Activated CD4-positive, alpha-beta T cell treated with anti-CD3 and anti-CD28 coated beads, Interleukin-2, amount 10 ng/mL, durations not matched to agents 7 days and 5 days (primary cell): ENCODE measurements at places on chromosomes 7 and 10. TPM values are rescaled to one million over a fixed set of nuclear protein-coding genes. Genes with fewer than 3 reads are reported as not detected.

GRCh38 chr7:21169667-21170580 lies 258.0 kb upstream of the SP4 start:
- H3K4me3 ChIP-seq = no peak overlapping the region
- peaks cover 54% of the 10 kb centered on the region for H3K27me3 ChIP-seq
- H3K36me3 ChIP-seq = no peaks in the 10 kb centered on the region
- DNase-seq = no peak

DNA sequence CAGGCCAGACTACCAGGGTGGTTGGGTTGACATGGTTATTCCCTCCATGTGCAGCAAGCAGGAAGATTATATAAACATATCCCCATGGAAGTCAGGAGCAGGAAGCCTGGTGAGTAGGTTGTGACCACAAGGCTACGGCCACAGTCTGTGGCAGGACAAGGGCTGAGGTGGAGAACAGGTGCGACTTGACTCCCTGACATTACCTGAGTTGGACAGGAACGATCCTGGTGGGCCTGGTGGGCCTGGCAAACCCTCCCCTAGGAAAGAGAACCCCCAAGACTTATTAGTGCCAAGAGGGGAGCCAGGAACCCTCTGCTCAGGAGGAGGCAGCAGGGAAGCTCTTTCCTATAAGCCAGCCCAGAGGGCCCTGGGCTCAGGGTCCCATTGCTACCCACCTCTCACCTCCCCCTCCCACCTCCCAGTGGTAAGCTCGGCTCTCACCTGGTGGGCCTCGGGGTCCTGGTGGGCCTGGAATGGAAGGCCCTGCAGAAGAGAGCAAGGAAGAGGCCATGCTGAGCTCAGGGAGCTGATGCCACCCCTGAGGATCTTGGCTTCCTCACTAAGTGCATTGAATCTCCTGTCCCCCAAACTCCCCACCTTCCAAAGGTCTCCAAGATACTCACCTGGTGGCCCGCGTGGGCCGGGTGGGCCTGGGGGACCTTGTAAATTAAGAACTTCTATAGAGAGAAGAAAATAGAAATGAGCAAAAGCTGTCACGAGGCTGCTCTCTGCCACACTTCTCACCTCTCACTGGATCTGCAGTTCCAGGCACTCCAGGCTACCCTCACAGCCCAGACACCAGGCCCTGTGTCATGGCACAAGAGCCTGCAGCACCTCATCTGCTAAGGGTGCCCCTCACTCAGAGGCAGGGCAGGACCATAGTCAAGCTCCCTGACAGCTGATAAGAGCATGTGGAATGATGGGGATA lies 44.6 kb downstream of the COL17A1 start:
- no peak for DNase-seq
- no peaks in the 10 kb centered on the region for H3K4me1 ChIP-seq
- no peaks in the 10 kb centered on the region for H3K27me3 ChIP-seq
- H3K4me3 ChIP-seq = no peak overlapping the region
- no peak overlapping the region for H3K27ac ChIP-seq

The MOGAT3 gene
- total RNA-seq = not detected

DNA sequence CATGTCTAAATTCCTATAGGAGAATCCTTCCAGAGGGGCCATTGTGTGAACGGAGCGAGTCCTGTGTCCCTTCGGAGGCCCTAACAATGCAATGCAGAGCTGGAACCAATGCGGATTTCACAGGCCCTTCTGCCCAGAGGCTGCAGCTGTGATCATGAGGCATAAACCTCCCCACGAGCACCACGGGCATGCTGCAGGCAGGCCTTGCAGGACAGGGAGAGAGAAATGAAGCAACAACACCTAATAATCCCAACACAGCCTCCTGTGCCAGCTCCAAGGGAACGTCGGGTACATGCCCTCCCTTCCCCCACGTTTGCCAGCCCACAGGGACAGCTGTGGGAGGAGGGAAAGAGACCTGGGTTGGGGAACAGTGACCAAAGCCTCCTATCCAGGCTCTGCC lies 74.4 kb downstream of the TNS3 start:
- H3K27ac ChIP-seq = no peak overlapping the region
- H3K36me3 ChIP-seq = no peaks in the 10 kb centered on the region
- H3K27me3 ChIP-seq = no peaks in the 10 kb centered on the region
- H3K4me1 ChIP-seq = no peaks in the 10 kb centered on the region
- no peak for DNase-seq

DNA sequence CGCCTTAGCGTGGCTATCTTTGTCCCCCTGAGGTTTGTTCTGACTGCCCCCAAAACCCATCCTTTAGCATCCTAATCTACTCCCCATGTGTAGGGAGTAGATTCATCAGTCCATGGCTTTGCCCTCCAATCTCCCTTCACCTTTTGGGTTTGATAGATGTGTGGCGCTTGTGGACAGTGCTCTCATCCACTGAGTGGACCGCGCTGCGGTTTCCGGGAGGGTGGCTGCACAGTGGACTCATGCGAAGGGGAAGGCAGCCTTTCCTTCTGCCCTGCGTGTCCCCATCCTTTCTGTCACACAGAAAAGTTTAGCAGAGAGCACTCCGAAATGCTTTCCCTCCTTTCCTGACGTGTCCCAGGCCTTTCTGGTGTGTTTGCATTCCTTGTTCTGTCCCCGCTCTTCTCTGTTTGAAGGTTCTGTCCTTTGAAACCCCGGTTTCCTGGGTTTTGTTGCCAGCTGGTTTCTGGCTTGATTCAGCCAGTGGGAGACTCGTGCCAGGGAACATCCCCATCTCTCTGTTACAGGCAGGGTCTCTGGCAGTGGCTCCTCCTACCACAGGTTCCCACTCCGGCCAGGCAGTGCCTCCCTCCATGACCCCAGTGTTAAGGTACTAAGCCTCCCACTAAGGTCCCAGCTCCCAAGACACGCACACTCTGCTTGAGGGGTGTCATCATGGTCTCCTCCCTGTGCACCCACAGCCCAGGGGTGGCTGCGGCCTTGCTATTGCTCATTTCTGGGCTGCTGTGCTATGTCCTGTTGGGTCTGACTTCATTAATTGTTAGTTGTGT lies 547.7 kb upstream of the DPP6 start:
- DNase-seq = no peak
- H3K27me3 ChIP-seq = no peaks in the 10 kb centered on the region
- no peak overlapping the region for H3K27ac ChIP-seq
- H3K4me3 ChIP-seq = no peak overlapping the region

DNA sequence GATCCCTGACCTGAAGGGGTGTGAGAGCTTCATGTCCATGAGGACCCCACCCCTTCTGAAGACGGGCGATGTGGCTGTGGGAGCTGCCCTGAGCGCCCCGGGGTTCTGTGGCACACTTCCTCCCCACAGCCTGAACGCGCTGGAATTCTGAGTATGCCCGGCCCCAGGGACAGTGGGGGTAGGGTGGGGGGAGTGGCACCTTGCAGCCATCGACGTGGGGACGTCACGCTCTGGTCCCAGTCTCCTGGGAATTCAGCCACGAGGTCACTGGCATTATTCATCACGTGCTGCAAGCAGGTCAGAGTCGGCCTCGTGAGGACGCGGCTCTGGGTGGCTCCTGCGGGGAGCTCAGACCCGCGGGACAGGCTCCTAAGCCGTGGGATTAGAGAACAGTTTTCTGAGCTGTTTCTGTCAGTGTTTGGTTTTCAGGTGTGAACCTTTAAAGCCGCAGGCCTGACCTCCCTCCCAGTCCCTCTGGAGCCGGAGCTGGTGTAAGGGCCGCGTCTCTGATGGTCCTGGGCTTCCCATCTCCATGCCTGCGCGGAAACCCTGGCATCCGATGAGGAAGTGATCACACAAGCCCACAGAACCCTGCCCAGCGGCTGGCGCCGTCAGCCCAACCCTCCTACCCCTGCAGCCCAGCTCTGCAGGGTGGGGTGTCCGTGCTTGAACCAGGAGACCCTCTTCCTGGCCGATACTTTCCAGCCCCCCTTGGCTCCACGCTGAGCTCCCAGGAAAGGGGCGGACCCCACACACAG lies 16.1 kb downstream of the GPR146 start:
- peaks cover 24% of the 10 kb centered on the region for H3K4me1 ChIP-seq
- H3K36me3 ChIP-seq = peaks cover 4% of the 10 kb centered on the region
- no peak overlapping the region for H3K27ac ChIP-seq
- no peak for DNase-seq
- H3K4me3 ChIP-seq = no peak overlapping the region

DNA sequence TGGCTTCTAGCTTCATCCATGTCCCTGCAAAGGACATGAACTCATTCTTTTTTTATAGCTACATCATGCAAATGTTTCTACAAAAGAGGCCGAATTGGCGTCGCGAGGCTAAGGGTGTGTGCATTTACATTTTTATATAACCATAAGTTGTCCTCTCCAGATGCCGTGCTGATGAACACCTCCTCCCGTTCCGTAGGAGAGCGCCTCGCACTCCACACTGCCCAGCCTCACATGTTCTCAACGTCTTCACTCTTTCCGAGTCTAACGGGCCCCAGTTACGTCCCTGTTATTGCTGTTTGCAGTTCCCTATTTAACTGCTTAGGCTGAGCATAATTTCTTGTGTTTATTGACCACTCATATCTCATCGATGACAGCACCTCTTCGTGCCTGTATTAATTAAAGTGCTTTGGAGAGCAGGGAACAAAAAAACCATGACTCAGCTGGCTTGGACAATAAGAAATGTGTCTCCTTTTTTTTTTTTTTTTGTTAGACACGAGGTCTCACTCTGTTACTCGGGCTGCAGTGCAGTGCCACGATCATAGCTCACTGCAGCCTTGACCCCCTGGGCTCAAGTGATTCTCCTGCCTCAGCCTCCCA lies 113.5 kb upstream of the SDK1 start:
- no peaks in the 10 kb centered on the region for H3K36me3 ChIP-seq
- H3K27me3 ChIP-seq = no peaks in the 10 kb centered on the region
- H3K27ac ChIP-seq = no peak overlapping the region
- DNase-seq = no peak
- H3K4me3 ChIP-seq = no peak overlapping the region

DNA sequence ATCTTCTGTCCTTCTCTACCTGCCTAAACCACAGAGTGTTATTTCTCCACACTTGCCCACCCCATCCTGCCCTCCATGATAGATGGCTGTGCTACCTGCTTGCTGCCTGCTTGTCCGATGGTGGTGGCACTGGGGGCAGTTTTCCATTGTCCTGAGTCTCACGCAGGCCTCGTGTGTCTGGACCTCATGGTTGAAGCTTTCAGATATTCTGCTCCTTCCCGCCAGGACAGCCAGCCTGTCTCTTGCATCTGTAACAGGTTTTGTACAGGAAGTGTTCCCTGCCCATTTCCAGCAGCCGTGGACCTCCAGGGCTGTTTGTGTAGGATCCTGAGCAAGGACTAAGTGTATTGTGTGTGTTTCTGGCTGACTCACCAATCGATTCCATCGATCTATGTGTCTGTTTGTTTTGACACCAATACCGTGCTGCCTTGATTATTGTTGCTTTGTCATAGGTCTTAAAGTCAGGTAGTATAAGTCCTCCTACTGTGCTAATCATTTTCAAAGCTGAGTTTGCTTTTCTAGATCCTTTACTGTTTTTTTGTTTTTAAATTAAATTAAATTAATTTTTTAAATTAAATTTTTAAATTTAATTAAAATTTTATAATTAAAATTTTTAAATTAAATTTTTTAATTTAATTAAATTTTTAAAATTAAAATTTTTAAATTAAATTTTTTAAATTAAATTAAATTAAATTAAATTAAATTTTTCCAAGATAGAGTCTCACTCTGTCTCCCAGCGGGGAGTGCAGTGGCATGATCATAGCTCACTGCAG lies 8.5 kb downstream of the IL15RA start:
- peaks cover 35% of the 10 kb centered on the region for H3K4me1 ChIP-seq
- DNase-seq = no peak
- H3K27ac ChIP-seq = no peak overlapping the region
- no peak overlapping the region for H3K4me3 ChIP-seq
- H3K27me3 ChIP-seq = no peaks in the 10 kb centered on the region
- peaks cover 14% of the 10 kb centered on the region for H3K36me3 ChIP-seq

The AKR1C4 gene
- not detected for total RNA-seq

GRCh38 chr10:114038819-114039218 lies 4.8 kb upstream of the ADRB1 start:
- peaks cover 5% of the 10 kb centered on the region for H3K4me1 ChIP-seq
- no peak overlapping the region for H3K27ac ChIP-seq
- H3K36me3 ChIP-seq = no peaks in the 10 kb centered on the region
- H3K4me3 ChIP-seq = no peak overlapping the region
- H3K27me3 ChIP-seq = peaks cover 54% of the 10 kb centered on the region
- DNase-seq = no peak

GRCh38 chr10:71432956-71433767 lies 36.4 kb downstream of the CDH23 start:
- no peak for DNase-seq
- no peaks in the 10 kb centered on the region for H3K36me3 ChIP-seq
- H3K27me3 ChIP-seq = no peaks in the 10 kb centered on the region
- no peak overlapping the region for H3K27ac ChIP-seq

GRCh38 chr10:12512332-12513002 lies 163.1 kb downstream of the CAMK1D start:
- no peaks in the 10 kb centered on the region for H3K36me3 ChIP-seq
- no peak overlapping the region for H3K27ac ChIP-seq
- no peaks in the 10 kb centered on the region for H3K27me3 ChIP-seq
- H3K4me1 ChIP-seq = peaks cover 39% of the 10 kb centered on the region

- peak overlapping the region; percentile 75 for H3K27ac ChIP-seq
- H3K27me3 ChIP-seq = no peaks in the 10 kb centered on the region
- no peaks in the 10 kb centered on the region for H3K36me3 ChIP-seq
- H3K4me3 ChIP-seq = no peak overlapping the region
- DNase-seq = peak; percentile 37
- peaks cover 49% of the 10 kb centered on the region for H3K4me1 ChIP-seq
Observed at GRCh38 chr10:12635127-12635541, 285.8 kb downstream of the CAMK1D start.

DNA sequence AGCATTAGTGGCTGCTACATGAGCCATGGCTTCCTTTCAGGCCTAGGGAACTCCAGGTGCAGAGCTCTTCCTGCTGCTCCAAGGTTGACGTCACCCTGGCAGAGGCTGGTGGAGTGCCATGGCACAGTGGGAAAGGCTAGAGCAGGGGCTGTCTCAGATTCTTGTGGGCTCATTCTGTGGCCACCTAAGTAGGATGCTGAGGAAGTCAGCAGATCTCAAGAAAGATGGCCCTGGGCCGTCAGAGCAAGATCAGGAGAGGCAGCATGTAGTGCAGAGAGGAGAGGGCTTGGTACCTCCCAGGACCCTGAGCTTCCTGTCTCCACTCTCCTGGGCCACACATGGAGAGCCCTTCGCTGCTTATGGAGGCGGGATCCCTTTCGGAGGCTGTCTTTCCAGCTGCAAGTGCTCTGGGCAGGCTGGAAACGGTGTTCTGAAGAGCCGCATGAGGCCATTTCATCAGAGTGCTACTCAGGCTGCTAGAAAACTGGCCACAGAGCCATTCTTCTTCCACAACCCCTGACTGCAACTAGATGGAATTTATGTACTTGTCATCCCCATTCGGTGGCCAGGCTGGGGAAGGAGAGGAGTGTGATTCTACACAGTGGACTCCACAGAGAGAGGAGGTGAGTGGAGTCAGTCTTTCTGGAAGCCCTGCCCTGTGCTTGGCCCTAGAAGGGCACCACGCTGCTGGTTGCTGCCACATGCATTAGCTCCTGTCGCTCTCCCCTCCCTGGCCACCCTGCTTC lies 304.2 kb downstream of the RPS24 start:
- no peak for DNase-seq
- H3K27me3 ChIP-seq = no peaks in the 10 kb centered on the region
- no peak overlapping the region for H3K4me3 ChIP-seq
- no peaks in the 10 kb centered on the region for H3K4me1 ChIP-seq
- no peak overlapping the region for H3K27ac ChIP-seq
- no peaks in the 10 kb centered on the region for H3K36me3 ChIP-seq

- DNase-seq = no peak
- no peaks in the 10 kb centered on the region for H3K27me3 ChIP-seq
- H3K36me3 ChIP-seq = no peaks in the 10 kb centered on the region
- H3K27ac ChIP-seq = no peak overlapping the region
Observed at GRCh38 chr7:81669476-81670105, 100.3 kb downstream of the HGF start.
